MG63 (cell line): ENCODE measurements at places on chromosomes 1 and 21. TPM values are rescaled to one million over a fixed set of nuclear protein-coding genes. Genes with fewer than 3 reads are reported as not detected.

The FCER1G gene
- total RNA-seq = 5.3 TPM in 1 of 2 replicates, not detected in the other

The NOS1AP gene
- not detected in 2 replicates for total RNA-seq

The SLC44A5 gene
- not detected in 2 replicates for total RNA-seq

The HAO2 gene
- total RNA-seq = not detected in 2 replicates

The UBXN10 gene
- total RNA-seq = not detected in 2 replicates

The GNAT2 gene
- 0.10 TPM in 1 of 2 replicates, not detected in the other for total RNA-seq

The PHF13 gene
- total RNA-seq = 15.1 and 20.0 TPM in 2 replicates

GRCh38 chr1:241413386-241413785 lies 56.4 kb upstream of the RGS7 start:
- peak; percentile 84 for DNase-seq

GRCh38 chr1:240820816-240821215 lies 208.9 kb upstream of the GREM2 start:
- DNase-seq = no peak

DNA sequence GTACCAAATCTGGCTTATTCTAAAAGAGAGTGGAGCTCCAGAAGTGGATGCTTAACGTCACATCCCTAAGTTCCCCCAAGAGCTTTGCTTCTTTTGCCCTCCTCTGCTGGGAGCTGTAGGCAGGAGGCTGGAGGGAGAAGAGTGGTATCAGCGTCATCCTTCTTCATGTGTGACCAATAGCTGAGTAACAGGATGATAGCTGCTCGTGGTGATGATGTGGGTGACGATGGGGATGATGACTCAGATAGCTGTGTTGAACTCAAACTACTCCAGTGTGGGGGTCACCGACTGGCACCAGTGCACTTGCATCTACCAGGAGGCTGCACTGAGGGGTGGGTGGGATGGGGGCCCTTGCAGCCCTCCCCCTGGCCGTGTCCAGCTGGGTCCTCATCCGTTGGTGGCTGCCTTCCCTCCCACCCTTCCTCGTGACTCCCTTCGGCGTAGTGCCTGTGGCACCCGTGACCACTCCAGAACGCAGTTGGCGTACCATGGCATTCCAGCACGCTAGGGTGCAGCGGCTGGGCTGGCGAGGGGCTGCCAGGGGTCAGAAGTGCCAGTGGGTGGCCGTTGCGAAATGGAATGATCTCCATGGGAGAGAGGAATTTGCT lies 1.1 kb downstream of the IGFN1 start:
- DNase-seq = peak; percentile 86

GRCh38 chr1:109191377-109191776 lies 22.3 kb upstream of the SARS1 start:
- no peak for DNase-seq

DNA sequence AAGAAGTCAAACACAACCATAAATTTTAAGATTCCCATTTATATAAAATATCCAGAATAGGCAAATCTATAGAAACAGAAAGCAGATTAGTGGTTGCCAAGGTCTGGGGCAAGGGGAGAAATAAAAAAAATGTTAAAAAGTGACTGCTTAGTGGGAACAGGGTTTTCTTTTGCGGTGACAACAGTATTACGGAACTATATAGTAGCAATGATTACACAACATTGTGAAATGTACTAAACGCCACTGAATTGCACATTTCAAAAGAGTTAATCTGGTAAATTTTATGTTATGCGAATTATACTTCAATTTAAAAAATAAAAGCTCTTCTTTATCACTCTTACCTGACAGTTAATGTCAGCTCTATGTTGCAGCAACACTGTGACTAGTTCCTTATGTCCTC lies 105.2 kb downstream of the ACBD6 start:
- no peak for DNase-seq

- DNase-seq = no peak
Observed at GRCh38 chr1:60280819-60281218, 207.2 kb upstream of the C1orf87 start.

- no peak for DNase-seq
Observed at GRCh38 chr1:50474859-50475809, 51.9 kb upstream of the DMRTA2 start.

DNA sequence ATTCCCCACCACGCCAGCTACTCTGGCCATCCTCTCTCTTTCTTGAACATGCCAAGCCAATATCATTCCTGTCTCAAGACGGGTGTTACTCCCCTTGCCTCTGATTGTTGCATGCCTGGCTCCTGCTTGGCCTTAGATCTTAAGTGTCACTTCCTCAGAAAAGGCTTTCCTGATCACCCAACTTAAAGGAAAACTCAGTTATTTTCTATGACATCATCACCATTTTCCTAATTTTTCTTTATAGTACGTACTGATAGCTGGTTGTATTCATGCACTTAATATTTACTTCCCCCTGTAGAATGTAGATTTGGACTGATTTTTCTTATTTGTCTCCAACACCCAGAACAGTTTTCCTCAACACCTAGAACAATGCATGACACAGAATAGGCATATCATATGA lies 123.8 kb upstream of the TSPAN2 start:
- DNase-seq = no peak

GRCh38 chr1:203559523-203559922 lies 65.6 kb downstream of the OPTC start:
- peak; percentile 90 for DNase-seq

- no peak for DNase-seq
Observed at GRCh38 chr1:235429143-235429542, 61.9 kb downstream of the TBCE start.

DNA sequence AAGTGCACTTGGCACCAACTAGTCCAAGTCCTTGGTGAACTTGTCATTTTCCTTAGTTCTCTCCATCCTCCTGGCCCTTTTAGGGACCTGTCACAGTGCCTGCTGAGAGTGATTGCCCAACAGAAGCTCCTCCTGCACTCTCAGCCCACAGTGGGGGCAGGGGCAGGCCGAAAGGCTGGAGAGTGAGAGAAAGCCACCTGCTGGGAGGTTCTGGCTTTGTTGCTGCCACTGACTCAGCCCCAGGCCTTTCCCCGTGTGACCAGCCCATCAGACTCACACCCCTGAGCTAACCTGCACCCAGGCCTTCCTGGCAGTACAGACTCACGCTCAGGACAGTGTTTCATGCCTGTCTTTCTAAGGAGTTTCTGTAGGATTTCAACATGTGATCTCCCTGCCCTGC lies 17.1 kb upstream of the PROK1 start:
- DNase-seq = peak; percentile 75

DNA sequence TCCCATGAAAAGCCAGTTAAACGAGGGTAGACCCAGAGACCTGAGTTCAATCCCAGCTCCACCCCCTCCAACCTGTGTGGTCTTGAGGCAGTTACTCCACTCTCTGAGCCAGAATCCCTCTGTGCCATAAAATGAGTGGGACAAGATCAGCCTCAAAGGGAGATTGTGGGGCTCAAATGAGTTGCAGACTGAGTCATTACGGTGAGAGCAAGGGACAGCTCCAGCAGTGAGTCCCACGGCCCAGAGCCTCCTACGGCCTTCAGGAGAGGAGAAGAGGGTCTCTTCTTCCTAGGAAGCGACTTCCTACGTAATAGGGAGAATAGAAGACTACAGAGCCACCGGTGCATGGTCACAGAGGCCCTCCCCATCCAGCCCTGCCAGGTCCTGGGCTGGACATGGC lies 6.7 kb upstream of the CAMK2N1 start:
- DNase-seq = no peak

GRCh38 chr1:92858564-92859399 lies 26.9 kb downstream of the RPL5 start:
- peak; percentile 20 for DNase-seq

DNA sequence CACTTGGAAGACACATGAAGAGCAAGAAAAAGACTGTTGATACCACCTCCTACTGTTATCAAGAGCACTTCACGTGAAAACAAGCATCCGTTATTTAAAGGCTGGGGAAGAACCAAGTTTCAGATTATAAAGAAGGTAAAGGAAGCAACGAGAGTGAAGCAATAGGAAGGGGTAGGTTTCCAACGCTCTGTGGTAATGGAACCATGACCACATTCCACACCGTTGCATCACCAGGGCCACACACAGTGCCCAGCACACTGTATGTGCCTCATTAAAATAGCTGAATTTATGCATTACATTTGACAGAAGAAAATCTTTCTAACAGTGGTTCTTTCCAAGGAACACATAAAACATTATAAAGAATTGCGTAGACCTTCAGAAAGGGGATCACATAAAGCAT lies 435.8 kb downstream of the MRPL39 start:
- peak; percentile 46 for DNase-seq

DNA sequence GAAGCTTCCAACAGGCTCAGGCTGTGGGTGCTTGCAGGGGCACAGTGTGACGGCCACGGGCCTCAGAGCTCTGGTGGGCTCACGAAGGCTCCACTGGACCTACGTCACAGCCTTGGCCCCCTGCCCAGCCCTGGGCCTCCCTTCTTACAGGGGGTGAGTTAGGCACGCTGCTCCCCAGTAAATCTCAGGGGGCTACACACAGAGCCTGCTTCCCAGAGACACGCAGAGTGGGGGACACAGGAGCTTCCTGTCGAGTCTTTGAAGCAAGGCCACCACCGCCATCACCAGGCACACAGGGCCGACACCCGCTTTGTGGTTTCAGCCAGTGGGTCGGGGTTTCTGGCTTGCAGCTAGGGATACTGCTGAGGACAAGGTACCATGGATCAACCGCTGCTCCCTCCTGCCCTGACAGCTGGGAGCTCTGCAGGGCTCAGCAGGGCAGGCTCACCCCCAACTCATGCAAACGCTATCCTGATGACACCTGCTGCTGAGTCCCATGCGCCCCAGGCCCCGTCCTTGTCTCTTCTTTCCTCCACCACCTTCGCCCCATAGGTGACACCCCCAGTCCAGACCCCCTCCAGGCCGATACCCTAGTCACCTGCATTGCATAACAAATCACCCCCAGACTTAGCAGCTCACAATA lies 5.5 kb upstream of the CFAP410 start:
- no peak for DNase-seq

DNA sequence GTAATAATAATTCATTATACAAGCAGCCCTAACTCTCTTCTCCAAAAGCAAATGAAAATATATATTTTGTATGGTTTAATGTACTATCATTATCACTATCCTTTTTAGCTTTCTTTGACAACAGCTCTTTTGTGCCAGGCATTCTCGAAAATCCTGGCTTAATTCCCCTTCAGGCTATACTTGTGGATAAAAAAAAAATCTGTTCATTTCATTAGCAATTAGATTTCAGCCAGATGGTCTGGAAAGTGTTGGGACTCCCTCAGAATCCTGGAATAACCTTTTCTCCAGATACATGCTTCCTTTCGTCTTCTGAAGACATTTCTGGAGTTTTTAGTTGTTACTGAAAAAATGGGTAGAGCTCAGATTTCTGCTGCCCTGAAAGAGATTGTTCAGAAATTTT lies 83.4 kb upstream of the PLPPR4 start:
- no peak for DNase-seq

DNA sequence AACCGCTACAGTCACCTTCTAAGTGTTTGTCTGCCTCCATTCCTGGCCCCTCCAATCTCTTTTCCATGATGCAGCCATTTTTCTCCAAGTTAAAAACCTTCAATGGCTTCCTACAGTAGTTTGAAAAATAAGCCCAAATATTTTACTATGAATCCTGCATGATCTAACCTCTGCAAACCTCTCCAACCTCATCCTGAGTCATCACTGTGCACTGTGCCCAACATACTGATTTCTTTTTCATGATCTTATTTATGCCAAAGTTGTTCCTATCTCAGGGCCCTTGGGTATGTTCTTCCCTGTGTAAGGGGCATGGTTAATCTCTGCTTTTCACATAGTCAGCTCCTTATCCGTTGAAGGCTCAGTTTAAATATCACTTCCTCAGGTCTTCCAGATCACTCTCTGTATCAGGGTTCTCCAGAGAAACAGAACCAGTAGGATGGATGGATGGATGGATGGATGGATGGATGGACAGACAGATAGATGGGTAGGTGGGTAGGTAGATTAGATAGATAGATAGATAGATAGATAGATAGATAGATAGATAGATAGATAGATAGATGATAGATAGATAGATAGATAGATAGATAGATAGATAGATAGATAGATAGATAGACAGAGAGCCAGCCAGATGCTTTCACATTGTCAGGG lies 18.1 kb upstream of the PTPN14 start:
- peak; percentile 76 for DNase-seq

GRCh38 chr1:166470014-166470413 lies 303.2 kb upstream of the FAM78B start:
- no peak for DNase-seq

DNA sequence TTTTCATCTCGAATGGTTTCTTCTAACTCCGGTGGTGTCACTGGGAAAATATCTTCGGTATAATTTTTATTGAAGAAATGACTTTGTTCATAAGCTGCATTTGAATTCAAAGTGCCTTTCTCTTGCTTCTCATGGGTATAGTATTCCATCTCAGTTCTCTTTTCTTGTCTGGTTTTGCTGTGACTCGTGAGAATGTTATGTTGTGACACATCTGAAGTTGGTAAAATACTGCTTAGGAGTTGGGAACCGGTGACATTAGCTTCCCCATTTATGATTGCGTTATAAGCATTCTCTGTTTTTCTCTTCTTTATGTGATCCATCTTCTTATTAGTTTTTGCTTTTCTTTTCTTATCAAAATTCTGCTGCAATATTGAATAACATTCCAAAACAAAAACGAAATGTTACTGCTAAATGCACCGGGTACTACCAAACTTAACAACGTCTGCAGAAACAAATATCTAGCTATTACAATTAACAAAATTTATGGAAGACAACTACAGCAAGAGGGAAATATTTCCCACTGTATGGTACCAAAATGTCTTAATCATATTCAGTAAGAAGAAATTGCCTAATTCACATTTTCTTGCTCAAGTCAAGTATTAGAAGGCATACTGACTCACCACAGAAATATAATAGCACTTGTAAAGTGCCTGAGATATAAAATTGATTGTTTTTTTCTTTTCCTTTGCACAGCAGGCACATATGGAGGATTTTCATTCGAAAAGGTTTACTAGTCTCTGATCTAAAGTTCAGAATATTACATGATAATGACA lies 15.5 kb downstream of the LRIF1 start:
- no peak for DNase-seq

DNA sequence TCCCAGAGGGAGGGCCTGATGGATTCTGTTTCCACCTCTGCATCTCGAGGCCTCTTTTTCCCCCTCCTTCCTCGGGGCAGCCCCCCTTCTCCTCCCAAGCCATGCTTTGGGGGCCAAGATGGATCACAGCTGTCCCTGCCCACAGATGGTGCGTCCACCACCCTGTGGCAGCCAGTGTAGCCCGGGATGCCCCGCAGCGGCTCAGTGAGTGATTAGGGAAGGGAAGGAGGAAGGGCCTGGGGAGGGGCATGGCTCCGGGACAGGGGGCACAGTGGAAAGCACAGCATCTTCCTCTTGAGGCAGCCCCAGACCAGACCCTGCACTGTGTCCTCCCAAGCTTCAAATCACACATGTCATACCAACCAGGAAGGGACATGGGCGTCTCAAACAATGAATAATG lies 622.4 kb downstream of the MATN1 start:
- no peak for DNase-seq

DNA sequence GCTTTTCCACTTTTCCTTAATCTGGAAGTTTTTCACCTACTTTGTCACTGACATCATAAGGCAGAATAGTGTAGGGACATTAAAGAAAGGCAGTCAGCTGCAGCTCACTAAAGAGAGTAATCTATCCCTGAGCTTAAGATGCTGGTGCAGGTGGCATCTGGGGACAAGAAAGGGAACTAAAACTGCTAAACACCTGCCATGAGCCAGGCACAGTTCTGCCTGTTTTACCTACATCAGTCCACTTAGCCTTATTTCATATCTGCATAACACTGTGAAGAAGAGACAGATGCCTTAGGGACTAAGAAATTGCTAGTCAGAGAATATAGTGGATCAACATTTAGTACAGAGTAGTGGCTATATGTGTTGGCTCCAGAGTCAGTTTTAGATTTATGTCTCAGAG lies 88.1 kb downstream of the GPATCH2 start:
- no peak for DNase-seq

GRCh38 chr21:37371041-37371397 lies 4.4 kb downstream of the DYRK1A start:
- no peak for DNase-seq

GRCh38 chr1:204929487-204930154 lies 59.0 kb downstream of the NFASC start:
- DNase-seq = no peak
